Islet precursor cell (in vitro differentiated cells): ENCODE measurements at places on chromosomes 6 and 20.

DNA sequence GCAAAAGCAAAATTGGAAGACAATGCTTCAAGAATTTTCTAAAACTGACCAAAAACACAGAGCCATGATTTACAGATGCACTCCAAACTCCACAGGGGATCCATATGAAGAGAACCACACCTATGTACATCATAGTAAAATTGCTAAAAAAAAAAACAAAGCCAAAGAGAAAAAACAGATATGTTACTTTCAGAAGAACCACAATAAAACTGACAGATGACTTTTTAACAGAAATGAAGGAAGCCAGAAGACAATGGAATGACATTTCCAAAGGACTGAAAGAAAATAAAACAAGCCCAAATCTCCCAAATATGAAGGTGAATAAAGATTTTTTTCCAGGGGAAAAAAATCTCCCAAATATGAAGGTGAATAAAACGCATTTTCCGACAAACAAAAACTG is 17.5 kb downstream of the TRERF1 start:
- no peak for DNase-seq

GRCh38 chr6:117007659-117008058 is 130.6 kb downstream of the RFX6 start:
- DNase-seq, result no peak

GRCh38 chr6:137881522-137881886 is 14.4 kb downstream of the TNFAIP3 start:
- no peak for DNase-seq

- DNase-seq, result no peak
These were observed 30.5 kb upstream of the RHAG start for GRCh38 chr6:49666930-49667757.

GRCh38 chr20:11077226-11077625 is 403.4 kb upstream of the JAG1 start:
- DNase-seq, result no peak

DNA sequence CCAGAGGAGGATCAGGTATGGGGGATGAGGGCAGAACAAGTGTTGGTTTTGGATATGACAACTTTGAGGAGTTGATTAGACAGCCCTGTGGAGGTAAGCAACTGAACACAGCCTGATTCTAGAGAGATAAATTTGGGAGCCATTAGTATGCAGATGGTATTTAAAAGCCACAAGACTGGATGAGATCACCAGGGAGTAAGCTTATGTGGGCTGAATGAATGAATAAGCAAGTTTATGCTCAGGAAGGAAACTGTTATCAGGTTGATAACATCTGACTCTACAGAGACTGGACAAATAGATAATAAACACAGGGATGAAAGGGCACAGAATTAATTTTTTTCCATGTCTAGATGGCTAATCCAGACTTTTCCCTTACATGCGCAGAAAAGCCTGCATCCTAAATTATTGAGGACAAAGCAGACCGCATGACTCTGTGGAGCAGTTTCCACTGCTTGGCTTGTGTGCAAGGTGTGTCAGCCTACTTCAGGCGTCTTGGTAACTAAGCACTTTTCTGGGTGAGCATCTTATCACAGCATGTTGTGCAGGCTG is 150.6 kb downstream of the GJA10 start:
- DNase-seq, result no peak

- DNase-seq, result peak; percentile 99
These were observed 85.6 kb downstream of the MRPL14 start for GRCh38 chr6:44041461-44042260.

DNA sequence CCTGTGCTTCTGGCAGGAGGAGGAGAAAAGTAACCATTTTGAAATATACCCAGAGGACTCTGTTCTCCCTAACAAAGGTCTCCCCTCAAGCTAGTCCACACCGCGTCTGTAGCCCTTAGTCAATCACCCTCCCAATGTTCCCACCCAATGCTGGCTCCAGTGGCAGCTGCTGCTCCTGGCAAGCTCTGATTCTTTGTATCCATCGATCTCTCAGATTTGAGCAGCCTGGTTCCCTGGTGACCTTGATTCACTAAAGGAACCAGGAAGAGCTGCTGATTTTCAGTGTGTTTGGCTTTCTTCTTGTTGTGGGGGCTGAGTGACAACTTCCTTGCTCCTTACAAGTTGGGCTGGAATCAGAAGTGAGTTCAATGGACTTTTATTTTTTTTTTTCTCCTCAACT is 68.5 kb downstream of the FOXC1 start:
- DNase-seq, result no peak
